ENCODE measurements at places on chromosomes 6 and 20.
A peak's percentile ranks its signal among the peaks of the same experiment; 100 is the strongest.

GRCh38 chr6:6900569-6901204 is 207.1 kb upstream of the RREB1 start:
- DNase-seq: no peak

DNA sequence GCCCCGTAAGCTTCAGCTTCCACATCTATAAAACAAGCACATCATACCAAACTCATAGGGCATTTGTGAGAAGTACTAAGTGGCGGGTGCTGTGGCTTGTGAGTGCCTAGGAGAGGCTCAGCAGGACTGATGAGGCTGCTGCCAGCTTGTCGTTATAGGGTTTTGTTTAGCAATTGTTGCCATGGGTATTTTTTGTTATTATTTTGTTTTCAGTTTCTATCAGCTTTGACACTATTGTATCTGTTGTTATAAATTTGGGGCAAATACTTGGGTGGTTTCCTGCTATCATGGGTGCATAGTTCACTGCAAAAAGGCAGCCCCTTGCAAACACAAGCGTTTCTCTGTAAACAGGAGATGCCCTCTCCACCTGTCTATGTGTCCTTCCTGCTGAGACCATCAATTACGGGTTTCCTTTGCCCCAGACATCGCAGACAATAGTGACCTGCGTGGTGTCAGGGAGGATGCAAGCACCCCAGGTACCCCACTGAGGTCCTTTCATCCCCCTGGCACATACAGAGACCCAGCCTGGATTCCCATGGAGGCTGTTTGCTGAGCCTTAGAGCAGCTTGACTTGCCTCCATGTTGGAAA is 3.1 kb upstream of the CCDC167 start:
- peak; percentile 88 for DNase-seq

GRCh38 chr6:103280417-103280816 is 1579.3 kb downstream of the HACE1 start:
- no peak for DNase-seq

GRCh38 chr6:125746019-125746414 is 3.4 kb upstream of the HEY2 start:
- DNase-seq: no peak

GRCh38 chr20:43748274-43748673 is 21.5 kb upstream of the GTSF1L start:
- no peak for DNase-seq

DNA sequence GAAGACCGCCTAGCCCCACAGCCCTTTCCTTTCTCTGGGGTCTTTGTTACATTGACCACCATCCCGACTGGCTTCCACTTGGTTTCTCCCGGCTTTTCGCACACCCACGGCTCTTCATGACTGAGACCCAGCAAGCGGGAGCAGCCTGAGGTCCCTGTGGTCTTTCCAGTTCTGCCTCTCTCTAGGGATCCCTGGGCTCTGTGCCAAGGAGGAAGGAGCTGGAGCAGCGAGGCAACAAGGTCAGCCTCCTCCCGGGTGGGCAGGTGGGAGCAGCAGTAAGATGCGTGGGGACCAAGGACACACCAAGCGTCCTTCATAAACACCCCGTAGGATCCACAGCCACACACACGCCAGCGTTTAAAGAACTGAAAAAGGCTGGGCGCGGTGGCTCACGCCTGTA is 29.6 kb upstream of the MRGBP start:
- no peak for DNase-seq

GRCh38 chr6:106474466-106474865 is 113.9 kb downstream of the CRYBG1 start:
- DNase-seq: no peak

GRCh38 chr6:46772762-46773161 is 20.4 kb upstream of the MEP1A start:
- peak; percentile 61 for DNase-seq

DNA sequence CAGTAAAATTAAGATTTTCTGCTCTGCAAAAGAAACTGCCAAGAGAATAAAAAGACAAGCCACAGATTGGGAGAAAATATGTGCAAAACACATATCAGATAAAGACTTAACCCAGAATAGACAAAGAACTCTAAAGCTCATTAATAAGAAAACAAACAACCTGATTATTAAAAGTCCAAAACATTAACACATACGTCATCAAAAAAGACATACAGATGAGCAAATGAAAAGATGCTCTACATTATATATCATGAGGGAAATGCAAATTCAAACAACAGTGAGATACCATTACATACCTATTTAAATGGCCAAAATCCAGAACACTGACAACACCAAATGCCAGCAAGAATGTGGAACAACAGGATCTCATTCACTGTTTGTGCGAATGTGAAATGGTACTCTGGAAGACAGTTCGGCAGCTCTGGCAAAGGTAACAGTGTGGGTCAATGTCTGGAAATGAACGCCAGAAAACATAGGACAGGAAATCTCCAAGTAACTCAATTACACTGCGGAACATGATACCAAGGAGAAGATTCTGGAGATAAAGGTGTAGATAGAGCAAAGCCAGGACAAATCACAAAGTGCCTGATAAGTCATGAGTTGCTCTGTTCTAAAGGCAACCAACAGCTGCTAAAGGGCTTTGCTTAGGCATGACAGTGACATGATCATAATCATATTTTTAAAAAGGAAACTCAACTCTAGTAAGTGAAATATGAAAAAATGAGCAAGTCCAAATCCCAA is 96.8 kb downstream of the PDE10A start:
- no peak for DNase-seq

GRCh38 chr20:32140603-32141002 is 31.1 kb downstream of the TM9SF4 start:
- DNase-seq: no peak

- DNase-seq: no peak
Observed at GRCh38 chr20:18721551-18722115, 92.0 kb upstream of the SCP2D1 start.

DNA sequence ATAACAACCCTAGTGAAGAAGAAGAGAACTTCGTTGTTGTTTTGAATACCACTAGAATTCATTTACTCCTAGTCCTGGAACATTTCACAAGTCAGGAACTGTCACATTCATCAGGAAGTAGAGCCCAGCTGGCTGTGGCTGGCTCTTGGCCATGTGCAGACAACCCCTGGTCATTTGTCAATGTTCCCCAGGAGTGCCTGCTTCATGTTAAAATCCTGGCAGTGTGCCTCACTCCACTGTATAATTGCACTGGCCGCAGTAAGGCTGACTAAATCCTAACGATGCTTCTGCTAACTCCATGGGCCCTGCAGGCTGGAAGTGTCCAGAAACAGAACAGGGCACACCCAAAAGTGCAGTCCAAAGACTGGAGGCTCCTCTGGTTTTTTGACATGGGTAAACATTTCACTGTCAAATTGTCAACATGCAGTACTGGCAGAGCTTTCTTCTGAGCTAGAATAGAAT is 41.5 kb upstream of the ADGRF1 start:
- no peak for DNase-seq

DNA sequence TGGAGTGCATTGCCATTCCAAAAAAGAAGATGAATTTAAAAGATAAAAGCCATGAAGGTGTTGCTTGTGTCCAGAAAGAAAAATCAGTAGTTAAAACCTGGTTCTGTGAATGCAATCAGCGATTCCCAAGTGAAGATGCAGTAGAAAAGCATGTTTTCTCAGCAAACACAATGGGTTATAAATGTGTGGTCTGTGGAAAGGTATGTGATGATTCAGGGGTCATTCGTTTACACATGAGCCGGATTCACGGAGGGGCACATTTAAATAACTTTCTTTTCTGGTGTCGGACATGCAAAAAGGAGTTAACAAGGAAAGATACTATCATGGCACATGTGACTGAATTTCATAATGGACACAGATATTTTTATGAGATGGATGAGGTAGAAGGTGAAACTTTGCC is 24.7 kb upstream of the BAG2 start:
- no peak for DNase-seq

- DNase-seq: no peak
Observed at GRCh38 chr6:130432838-130433237, 67.0 kb downstream of the TMEM200A start.

GRCh38 chr20:62337558-62338293 is 29.4 kb downstream of the LAMA5 start:
- DNase-seq: peak; percentile 42

- peak; percentile 21 for DNase-seq
Observed at GRCh38 chr6:170444056-170444591, 109.0 kb downstream of the PSMB1 start.

DNA sequence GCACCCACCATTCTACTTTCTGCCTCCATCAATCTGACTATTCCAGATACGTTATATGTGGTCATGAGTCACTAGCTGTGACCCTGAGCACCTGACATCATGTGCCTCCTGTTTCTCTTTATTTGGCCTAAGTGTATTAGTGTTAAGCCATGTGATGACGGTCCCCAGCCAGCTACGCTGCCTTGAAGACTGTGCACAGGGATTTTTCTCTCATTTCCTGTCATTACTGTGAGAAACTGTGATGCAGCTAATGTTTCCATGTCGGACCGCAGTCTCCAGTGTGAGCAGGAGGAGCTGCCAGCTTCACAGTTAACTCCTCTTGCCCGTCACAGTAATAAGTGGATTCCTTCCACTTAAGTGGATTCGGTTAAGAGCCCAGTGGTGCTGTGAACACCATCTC is 9.9 kb upstream of the SPATS1 start:
- no peak for DNase-seq

DNA sequence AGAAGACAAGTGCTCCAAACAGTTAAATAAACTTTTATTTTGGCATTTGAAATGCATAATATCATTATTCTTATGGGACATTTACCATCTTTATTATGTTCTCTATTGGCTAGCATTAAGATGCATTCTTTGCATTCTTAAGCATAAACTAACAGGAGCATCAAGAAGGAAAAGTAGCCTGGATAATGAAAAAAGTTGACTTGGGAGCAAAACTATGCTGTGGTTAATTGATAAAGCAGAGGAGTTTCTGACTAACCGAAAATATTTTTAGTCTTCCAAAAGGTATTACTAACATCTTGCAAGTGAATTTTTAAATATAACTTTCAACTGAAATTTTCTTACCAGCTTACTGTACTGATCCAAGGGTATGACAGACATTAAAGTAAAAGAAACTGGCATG is 140.3 kb downstream of the FLRT3 start:
- DNase-seq: no peak

- DNase-seq: no peak
Observed at GRCh38 chr20:44297721-44298120, 13.3 kb downstream of the FITM2 start.

- no peak for DNase-seq
Observed at GRCh38 chr6:2237001-2237400, 8.4 kb downstream of the GMDS start.

DNA sequence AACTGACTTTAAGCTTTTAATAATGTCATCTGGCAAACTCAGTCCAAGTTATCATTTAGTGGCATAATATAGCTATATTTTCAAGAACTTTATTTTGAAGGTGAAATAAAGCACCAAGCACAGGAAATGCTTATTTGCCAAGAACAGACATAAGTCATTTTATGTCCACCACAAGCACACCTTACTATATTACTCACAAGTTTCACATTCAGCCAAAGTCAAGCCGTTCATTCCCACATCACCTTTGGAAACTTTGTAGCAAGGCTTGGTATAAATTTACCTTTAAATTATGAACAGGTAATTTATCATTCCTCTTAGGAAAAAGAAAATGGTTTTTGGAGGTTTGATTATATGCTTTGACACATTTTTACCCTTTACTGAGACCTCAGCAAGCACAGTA is 236.8 kb upstream of the FKBP1C start:
- DNase-seq: no peak

DNA sequence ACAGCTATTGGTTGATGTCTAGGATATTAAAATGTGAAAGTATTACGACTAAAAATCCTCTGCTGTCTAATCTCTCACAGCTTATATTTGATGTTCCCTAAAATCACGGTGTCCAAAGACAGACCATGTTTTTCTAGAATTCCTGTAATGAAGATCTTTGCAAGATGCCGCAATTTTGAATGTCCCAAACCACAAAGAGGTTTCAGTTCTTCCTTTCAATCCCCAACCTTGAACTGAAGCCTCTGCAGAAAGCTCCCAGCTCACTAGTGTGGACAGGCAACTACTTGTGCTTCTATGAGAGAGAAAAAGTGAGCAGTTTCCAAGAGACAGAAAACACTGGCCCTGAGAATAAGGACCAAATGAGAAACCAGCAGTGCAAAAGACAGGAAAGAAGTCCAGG is 370.1 kb downstream of the FOXA2 start:
- no peak for DNase-seq

GRCh38 chr6:38154731-38155130 is 335.2 kb downstream of the ZFAND3 start:
- no peak for DNase-seq

DNA sequence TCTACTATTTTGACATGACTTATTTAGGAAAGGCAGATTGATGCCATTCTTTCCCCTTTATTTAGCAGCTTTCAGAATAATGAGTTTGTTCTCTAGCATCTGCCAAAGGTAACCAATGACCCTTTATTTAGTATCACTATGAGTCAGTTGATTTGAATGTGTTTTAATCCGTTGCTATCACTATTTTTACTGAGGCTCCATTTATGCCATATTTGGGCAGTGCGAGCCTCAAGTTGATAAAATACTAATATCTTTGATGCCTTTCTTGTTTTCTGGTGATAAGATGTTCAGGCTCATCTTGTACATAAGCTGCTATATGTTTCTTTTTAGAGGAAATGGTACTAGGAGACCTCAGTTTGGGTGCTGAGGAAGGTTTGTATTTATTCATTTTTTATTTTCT is 15.6 kb upstream of the NOTCH4 start:
- no peak for DNase-seq

DNA sequence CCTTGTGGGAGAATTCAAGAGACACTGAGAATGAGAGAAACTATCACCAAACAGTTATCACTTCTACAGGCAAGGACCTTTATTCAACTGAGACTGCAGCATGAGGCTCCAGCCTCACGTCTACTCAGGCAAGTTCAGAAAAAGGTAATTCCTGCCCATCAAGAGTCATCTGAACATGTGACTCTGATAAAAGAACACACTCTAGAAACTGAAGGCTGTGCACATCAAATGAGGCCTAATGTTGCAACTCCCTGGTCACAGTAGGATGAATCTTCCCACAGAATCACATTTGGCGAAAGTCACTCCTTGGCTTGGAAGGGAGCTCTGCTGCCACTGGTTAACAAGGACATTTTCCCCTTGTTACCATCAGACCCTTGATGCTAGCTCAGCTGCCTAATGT is 71.2 kb upstream of the EMILIN3 start:
- no peak for DNase-seq

- no peak for DNase-seq
Observed at GRCh38 chr6:122553697-122554096, 56.5 kb upstream of the PKIB start.
